ENCODE measurements at places on chromosomes 6 and 20.

DNA sequence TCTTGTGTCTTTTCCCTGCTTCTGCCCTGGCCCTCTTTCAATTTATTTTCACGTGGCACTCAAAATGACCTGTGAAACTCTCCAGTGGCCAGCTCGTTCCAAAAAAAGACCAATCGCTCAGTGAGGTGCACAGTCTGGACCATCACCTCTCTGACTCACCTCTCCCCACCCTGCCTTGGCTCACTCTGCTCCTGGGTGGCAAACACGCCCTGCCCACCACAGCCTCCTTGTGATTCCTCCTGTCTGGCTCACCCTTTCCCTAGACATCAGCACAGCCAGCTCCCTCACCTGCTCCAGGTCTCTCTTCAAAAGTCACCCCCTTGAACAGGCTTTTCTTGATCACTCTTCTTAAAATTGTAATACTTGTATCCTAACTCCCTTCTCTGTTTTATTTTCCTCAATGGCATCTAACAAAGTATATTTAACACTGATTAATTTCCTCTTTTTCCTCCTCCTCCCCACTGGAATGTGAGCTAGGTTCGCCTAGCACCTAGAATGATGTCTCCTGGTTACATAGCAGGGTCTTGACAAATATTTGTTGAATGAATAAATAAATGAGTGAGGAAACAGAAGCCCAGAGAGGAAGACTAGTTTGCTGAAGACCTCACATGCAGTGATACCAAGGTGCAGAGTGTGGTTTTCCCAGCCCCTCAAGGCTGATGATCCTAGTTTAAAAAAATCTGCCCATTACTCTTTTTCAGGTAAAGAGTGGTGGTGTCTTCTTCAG is 109.0 kb downstream of the GJA10 start:
- DNase-seq, result peak; percentile 27

DNA sequence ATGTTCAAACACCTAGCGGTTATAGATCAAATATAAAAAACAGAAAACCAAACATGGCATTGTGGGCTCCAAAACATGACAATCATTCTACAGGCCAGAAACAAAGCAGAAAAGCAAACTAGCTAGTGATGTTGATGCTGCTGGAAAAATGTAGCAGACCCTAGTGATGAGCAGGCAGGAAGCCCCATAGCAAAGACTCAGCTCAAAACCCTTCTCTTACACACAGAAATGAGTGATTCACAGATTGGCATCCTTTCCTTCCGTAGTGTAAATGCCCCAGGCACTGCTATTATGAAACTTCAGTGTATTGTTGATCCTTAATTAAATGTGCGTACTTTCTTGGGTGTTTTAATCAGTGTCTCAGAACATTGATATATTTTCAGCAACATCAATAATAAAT is 425.1 kb downstream of the UTRN start:
- DNase-seq, result no peak

- DNase-seq, result peak; percentile 78
Measured at GRCh38 chr20:32465092-32465900, 107.2 kb downstream of the ASXL1 start.

DNA sequence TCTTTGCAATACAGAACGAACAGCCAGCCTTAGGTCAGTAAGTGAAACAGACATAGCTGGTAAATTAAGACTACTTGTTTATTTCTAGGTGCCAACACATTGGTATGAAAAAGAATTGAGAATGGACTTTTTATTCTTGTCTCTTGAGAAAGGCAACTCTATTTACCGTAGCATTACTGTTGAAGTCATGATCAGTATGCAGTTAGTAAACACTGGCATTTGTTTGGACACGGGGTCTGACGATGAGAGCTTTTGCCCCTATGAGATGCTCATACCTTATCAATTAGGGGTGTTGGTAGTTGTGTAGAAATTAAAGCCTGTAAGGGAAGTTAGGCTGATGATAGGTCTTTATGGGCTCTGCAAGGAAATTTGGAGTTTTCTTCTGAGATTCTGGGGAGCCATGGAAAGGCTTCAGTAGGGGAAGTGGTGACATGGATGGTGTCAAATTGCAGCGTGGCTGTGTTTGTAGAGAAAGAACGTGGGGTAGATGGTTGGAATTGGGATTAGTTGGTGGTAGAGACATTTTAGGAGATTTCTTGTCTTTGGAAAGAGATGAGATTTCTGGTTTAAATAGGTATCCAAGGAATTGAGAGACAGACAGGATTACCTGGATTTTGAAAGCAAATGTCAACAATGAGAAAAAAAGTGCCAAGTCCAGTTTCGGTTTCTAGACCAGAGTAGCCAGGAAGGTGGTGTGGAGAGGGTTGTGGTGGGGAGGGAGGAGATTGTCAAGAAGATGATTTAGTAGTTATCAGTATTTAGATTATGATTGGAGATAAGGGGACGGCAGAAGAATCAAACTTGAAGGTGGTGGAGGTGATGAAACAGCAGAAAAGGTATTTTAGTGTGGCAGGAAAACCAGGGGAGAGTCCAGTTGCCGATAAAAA is 116.6 kb downstream of the JARID2 start:
- peak; percentile 12 for DNase-seq

DNA sequence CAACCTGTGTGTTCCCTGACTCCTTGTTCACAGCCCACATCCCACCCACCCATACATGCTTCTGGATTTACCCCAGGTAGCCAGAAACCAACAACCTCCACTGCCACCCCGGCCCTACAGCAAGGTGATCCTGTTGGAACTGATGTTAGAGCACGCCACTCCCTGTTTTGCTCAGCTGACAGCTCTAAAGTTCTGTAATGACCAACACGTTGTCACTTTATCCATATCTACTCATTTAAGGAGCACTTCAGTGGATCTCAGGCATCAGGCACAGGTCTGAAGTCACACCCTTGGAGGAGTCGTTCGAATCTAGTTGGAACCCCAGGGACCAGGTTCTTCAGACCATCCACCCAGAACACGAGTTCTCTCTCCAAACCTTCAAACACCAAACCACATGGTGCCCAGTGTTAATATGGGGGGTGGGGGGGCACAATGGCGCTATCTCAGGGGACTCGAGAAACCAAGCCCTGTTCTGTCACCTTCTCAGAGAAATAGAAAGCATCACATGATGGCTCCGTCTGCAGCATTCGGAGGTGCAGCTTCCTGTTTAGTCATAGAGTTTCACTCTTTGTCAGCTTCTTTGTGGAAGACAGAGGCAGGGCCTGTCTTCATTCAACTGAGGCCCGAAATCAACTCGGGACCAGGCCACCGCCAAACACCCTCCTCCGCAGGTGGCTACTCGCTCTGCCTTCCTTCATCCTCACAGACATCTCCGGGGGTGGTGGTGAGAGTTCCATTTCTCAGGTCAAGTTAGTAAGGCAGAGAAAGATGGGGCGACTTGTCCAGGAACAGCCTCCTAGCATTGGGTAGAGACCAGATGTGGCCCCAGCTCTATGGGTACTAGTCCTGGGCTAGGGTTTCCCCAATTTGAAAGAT is 142.2 kb downstream of the NFATC2 start:
- DNase-seq, result no peak

GRCh38 chr6:151199991-151200390 is 39.8 kb upstream of the AKAP12 start:
- DNase-seq, result no peak

DNA sequence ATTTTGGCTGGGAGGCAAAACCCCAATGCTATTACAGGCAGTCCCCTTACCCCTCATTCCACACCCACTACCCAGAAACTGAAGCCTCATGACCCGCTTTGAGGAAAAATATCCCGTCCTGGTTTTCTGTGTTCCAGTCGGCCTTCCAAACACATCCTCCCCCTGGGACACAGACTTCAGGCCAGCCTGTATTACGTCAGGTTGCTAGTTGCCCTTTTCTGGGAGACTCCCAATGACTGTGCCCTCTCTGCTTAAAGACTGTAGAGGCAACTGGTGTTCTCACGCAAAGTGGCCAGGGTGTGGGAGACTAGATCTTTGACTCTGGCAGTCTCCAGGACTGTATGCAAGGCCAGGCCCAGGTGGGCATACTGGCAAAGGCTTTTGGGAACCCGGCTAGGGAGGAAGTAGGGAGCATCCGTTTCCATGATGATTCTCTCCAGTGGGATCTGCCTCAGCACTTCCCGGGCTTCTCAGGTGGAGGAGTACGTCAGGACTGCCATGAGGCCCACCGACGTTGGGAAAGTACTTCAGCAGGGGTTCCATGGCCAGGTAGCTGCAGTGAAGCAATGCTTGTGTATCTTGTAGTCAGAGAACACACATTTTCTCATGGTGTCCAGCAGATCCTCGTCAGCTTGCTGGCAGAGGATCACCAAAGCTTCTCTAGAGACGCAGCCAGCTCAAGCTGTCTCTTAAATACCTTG is 34.9 kb downstream of the DYNLT1 start:
- DNase-seq, result peak; percentile 45

- DNase-seq, result no peak
Measured at GRCh38 chr6:69631552-69632346, 165.1 kb downstream of the LMBRD1 start.

GRCh38 chr6:168126566-168127383 is 47.8 kb upstream of the FRMD1 start:
- peak; percentile 39 for DNase-seq

- DNase-seq, result no peak
Measured at GRCh38 chr6:105363100-105363754, 39.7 kb downstream of the PREP start.

DNA sequence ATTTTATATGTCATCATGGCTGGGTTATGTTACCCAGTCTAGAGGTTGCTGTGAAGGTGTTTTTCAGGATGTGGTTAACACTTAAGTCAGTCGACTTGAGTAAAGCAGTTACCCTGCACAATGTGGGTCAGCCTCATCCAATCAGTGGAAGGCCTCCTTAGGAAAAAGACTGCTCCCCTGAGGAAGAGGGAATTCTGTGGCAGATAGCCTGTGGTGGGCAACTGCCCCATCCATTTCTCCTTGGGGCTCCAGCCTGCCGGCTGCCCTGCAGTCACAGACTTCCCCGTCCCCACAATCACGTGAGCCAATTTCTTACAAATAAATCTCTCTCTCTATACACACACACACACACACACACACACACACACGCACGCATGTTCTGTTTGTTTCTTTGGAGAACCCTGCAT is 34.5 kb upstream of the MPC1 start:
- DNase-seq, result no peak

- no peak for DNase-seq
Measured at GRCh38 chr20:12289465-12289864, 371.8 kb downstream of the BTBD3 start.

- peak; percentile 76 for DNase-seq
Measured at GRCh38 chr6:106547601-106548453, 81.5 kb downstream of the RTN4IP1 start.

GRCh38 chr6:40328386-40328985 is 258.7 kb downstream of the LRFN2 start:
- DNase-seq, result peak; percentile 85

GRCh38 chr20:49466114-49466912 is 16.2 kb downstream of the KCNB1 start:
- no peak for DNase-seq

DNA sequence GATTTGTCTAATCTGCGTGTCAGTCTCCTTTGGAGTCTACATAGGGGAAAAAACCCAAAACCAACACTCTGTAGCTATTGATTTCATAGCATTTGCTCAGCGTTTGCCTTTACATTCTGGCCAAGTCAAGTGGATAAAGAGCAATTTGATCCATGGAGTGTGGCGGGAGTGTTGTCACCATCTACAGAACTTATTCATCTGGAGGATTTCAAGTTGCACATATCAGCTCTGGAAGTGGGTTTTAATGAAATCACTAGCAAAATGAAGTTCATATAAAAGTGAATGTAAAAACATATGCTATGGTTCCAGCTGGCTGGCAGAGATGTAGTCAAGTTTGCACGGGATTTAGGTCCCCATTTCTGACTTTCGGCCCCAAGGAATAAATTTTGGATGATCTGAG is 219.7 kb upstream of the SUPT3H start:
- DNase-seq, result no peak

DNA sequence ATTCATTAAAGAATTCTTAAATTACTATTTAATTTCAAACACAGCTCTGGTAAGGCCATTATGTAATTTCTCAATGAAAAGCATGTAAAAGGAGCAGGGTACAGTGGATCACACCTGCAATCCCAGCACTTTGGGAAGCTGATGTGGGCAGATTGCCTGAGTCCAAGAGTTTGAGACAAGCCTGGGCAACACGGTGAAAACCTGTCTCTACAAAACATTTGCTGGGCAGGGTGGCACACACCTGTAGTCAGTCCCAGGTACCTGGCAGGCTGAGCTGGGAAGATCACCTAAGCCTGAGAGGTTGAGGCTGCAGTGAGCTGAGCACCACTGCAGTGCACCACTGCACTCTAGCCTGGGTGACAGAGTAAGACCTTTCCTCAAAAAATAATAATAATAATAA is 37.4 kb downstream of the MDN1 start:
- DNase-seq, result no peak

DNA sequence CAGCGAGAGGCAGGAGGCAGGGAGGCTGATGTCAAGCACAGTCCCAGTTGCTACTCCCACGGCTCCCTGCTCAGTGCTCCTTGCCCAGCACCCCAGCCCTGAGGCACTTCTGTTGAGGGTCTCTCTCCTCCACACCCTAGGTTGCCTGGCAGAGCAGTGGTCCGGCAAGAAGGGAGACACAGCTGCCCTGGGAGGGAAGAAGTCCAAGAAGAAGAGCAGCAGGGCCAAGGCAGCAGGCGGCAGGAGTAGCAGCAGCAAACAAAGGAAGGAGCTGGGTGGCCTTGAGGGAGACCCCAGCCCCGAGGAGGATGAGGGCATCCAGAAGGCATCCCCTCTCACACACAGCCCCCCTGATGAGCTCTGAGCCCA is 9.1 kb downstream of the CNPY3 start:
- DNase-seq, result no peak

DNA sequence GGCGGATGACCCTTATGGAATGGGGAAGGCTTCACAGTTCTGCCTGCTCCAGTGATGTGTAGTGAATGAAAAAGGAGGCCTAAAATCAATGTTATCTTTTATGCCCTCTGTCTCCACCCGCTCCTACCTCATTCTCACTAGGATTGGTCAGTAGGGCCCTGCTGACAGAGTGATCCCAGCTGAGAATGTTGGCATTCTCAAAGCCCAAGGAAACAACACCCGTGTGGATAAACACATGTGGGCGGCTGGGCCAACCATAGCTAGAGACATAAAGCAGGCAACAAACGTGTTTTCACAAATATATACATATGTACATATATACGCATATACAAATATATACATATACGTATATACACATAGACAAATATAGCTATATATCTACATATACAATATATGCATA is 4.5 kb downstream of the RIPK1 start:
- no peak for DNase-seq

DNA sequence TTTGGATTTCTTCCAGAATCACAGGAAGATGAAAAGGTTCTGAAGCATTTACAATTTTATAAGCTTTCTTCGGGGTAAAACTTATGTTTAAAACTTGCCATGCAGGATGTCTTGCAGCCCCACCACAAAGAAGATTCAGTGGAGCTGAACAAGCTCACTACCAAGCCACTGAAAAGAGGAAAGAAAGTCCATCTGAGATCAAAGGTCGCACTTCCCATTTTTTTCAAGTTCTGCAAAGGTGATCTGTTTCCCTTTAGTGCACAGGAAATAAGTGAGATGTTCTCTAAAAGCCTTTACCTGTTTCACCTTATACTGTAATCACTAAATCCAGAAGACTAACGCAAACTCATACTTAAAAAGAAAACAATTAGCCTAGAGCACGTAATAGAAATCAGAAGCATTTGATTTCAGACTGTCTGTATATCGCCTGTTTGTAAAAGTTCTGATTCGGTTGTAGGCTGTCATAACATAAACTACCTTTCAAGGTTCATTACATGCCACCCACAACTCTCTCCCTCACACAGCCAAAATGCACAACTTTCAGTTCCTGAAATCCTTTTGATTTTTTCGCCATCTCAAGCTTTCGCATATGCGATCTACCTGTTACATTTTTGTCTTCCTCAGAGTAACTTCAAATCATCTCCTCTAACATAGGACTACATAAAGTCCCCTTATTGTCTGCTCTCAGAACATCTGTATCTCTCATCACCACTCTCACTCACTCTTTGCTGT is 1.8 kb downstream of the ECHDC1 start:
- no peak for DNase-seq

Measured in islet precursor cell (in vitro differentiated cells).